CD14-positive monocyte (primary cell): ENCODE measurements at places on chromosomes 3 and 15. TPM values are rescaled to one million over a fixed set of nuclear protein-coding genes. Genes with fewer than 3 reads are reported as not detected.

The MYO5C gene
- not detected for polyA plus RNA-seq

The NMNAT3 gene
- polyA plus RNA-seq = 1.4 TPM

The EXD1 gene
- polyA plus RNA-seq = 0.08 TPM

The PLA2G4E gene
- not detected in 2 replicates for polyA plus RNA-seq

The CLDN16 gene
- polyA plus RNA-seq = not detected

The TNNC1 gene
- not detected for polyA plus RNA-seq

The SLC26A6 gene
- 16.3 TPM for polyA plus RNA-seq

The TRH gene
- 0.09 and 0.91 TPM in 2 replicates for polyA plus RNA-seq

The COL6A5 gene
- polyA plus RNA-seq = not detected

The BUB1B gene
- polyA plus RNA-seq = 0.01 TPM in 1 of 2 replicates, not detected in the other

The HDGFL3 gene
- 1.1 TPM for polyA plus RNA-seq

The SPTBN5 gene
- polyA plus RNA-seq = not detected

The RAD54L2 gene
- polyA plus RNA-seq = 3.4 and 7.3 TPM in 2 replicates

The CACNA2D2 gene
- 0.09 TPM for polyA plus RNA-seq

The ZPLD1 gene
- polyA plus RNA-seq = not detected

The ADGRG7 gene
- not detected for polyA plus RNA-seq
